ENCODE measurements at places on chromosomes 6 and 20.

DNA sequence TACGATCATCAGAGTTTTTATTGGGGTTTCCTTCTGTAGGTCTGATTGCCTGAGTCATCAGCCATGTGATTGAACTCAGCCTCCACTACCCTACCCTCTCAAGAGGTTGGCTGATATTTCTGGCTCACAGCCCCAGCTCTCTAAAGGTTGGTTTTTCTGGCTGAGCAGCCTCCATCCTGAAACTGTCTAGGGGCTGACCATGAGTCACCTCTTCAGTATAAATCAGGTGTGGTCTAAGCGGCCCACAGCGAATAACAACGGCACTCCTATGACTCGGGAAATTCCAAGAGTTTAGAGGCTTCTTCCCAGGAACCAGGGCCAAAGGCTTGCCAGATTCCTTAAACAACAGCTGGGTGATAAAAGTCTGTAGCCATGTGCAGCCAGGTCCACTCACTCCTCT is 115.5 kb downstream of the SOD2 start:
- no peak for DNase-seq

DNA sequence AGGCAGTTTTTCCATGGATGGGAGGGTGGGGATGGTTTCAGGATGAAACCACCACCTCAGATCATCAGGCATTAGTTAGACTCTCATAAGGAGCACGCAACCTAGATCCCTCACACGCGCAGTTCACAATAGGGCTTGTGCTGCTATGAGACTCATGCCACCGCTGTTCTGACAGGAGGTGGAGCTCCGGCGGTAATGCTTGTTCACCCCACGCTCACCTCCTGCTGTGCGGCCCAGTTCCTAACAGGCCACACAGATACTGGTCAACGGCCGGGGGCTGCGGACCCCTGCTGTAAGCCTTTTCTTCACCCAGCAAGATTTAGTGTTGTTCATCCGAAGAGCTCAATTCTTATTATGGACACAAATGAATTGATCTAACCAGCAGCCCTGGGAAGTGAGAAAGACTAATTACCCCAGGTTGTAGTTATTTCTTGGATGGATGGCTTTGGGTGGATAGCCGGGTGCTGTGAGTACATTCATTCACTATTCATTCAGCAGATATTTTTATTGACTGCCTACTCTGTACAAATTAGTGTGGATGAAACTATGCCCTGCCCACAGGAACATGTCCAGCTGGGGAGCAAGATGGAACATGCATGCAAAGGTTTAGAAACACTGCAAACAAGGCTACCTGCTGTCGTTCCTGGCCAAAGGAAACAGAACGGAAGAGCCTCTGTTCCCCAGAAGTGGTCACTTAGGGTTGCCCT is 57.2 kb downstream of the RIOK1 start:
- no peak for DNase-seq

DNA sequence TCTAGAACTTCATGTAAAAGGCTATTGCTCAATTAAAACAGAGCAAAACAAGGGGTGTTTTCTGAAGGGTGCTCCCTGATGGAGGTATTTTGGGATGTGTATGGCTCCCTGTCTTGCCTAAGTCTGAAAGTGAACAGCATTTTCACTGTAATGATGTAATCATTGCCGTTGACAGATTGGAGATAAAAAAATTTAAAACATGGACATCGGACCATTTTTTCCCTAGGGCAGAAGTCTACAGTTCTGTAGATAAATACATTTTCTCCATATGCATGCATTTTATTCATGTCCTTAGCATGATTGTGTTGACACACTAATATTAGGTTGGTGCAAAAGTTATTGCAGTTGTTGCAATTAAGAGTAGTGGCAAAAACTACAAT is 85.1 kb upstream of the ATXN1 start:
- DNase-seq: no peak

- DNase-seq: peak; percentile 82
These were observed 460.4 kb upstream of the SOX4 start for GRCh38 chr6:21132856-21133838.

- DNase-seq: no peak
These were observed 2.6 kb downstream of the PTK7 start for GRCh38 chr6:43078691-43079090.

DNA sequence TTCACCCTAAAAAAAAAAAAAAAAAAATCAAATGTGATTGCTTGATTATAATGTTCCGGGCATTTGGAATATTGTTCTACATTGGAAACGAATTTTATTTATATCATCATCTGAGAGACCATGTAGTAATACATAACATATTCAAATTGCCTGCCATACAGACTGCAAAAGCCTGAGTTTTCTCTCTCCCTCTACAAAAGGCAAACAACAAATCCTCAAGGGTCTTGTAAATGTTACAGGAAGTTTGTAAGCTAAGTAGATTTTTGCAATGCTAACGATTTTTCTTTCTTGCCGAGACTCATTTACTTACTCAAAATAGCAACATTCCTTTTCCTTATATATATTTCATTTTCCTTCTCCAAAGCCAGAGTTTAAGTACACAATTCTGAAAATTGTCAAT is 49.0 kb upstream of the HTR1E start:
- DNase-seq: no peak

GRCh38 chr20:31906001-31906400 is 35.6 kb downstream of the TTLL9 start:
- no peak for DNase-seq

DNA sequence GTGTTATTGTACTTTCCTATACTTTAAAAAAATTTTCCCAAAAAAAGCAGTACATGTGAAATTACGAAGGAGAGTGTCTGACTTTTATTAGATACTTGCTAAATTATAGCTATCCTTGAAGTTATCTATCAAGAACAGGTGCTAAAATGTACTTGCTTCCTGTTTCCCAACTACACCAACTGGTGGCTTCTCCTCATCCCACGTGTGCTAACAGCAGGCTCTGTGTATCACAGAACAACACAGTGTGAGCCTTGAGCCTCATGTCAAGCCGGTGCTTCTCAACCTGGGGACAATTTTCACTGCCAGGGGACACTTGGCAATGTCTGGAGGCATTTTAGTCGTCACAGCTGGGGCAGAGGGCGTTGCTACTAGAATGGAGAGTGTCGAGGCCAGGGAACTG is 36.2 kb upstream of the CDYL start:
- DNase-seq: no peak

- DNase-seq: no peak
These were observed at the start of gene FOXA2 for GRCh38 chr20:22584522-22584921. FOXA2 (minus strand) TSS chr20:22584572; CDS start chr20:22584278, 294 bp downstream.

GRCh38 chr20:32780749-32781655 is 18.8 kb downstream of the DNMT3B start:
- no peak for DNase-seq

GRCh38 chr6:44024574-44025219 is 102.6 kb downstream of the MRPL14 start:
- DNase-seq: no peak

DNA sequence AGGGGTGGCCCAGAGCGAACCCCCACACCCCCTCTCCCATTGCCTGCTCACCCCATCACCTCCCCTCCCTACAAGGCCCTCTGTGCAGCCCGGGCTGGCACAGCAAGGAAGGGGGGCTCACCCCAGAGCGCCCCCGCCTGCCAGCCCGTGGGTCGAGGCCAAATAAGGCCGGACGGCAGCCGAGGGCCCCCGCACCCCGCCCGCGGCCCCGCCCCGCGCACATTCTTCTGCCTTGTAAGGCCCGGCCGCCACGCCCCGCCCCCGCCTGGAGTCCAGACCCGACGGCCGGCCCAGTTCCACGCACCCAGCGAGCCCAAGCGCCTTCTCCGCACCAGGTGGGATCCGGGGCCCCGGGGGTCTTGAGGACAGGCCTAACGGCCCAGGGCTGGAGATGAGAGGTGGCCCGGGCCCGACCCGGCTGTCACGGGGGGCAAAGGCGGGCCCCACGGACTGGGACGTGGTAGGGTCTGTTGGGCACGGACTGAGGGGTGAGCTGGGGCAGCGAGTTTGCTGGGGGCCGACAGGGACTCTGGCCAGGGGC is at the start of gene MYL9:
TSS of gene MYL9 (plus strand) at position 293 of the 541 bp plus-strand sequence. CDS start 3,366 bp downstream, outside the sequence.
- no peak for DNase-seq

GRCh38 chr6:25138233-25138933 is 140.8 kb upstream of the CARMIL1 start:
- DNase-seq: no peak

- DNase-seq: no peak
These were observed 130.0 kb upstream of the UST start for GRCh38 chr6:148616841-148617240.

- peak; percentile 23 for DNase-seq
These were observed 243.8 kb downstream of the CDH26 start for GRCh38 chr20:60202046-60202445.

DNA sequence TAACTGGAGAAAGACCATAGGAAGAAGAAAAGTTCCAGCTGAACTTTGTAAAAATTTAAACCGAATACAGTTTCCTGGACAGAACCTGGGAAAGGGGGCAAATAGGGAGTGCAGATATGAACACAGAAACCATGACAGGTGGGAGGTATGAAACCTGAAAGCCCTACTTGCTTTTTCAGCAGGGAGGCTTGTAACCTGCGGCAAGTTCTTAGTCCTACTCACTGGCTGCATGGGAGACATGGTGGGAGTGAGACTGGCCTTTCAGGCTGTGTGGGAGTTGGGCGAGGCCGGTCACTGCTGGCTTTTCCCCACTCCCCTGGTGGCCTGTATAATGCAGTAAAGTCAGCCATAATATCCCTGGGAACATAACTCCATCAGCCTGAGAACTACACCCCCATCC is 54.2 kb downstream of the ROS1 start:
- DNase-seq: no peak

DNA sequence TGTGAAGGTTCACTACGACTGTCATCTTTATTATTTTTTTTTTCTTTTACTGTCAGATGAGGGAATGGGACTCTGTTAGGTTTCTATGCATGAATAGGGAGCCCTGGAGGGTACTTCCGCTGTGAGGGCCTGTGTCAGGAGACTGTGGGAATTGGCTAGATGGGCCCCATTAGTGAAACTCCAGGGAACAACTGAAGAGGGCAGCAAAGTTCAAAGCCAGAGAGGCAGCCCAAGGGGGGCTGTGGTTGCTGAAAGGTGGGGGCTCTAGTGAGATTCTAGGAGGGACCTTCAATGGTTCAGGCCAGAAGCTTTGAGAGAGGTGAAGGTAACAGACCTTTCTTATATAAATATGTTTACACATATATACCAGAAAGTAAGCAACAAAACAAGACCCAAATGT is 13.2 kb upstream of the EPB41L1 start:
- no peak for DNase-seq

DNA sequence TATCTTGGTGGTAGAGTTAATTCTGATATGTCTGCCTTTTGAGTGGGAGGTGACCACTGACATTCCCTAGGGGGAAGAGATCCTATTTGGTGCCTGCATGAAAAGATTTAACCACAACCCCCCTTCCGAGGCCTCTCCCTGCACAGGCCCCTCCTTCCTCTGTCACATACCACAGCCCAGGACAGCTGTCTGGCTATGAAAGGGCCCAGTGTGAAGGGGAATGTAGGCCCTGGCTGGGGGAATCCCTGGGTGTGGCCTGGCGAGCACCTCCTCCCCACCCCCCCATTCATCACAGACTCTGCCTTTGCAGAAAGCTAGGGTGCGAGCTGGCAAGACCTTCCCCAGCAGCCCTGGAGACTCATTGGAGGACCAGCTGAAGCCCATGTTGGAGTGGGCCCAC is 27.4 kb upstream of the MAPRE1 start:
- no peak for DNase-seq

GRCh38 chr6:125835221-125835744 is 44.5 kb downstream of the NCOA7 start:
- no peak for DNase-seq

DNA sequence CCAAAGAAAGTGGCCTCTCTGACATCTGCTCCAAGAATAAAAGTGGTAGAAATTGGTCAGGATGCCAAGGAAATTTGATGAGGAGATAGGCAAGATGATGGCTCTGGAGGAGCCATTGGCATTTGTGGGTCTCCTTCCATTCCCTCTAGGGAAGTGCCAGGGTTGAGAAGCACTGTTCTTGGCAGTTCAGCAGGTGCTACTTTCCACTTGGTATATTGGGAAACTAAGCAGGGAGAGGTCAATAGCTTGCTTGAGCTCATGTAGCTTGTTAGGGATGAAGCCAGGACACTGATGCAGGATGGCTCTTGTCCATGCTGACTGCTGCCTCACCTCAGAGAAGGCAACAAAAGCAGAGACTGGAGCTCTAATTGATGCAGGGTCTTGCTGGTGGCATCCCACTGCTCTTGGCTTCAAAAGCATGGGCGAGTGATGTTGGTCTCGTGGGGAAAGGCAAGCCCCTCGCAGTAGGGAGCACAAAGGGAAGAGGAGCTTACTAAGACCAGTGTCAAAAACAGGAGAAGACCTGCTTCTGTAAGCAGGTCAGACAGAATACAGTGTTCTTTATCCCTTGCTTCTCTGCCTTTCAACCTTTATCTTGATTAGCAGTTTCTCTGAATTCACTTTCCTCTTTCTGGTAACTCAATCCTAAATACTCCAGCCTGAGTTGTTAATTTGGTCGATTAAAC is 73.1 kb upstream of the RIPOR2 start:
- DNase-seq: no peak

- no peak for DNase-seq
These were observed 804.1 kb upstream of the CITED2 start for GRCh38 chr6:140178520-140178919.

DNA sequence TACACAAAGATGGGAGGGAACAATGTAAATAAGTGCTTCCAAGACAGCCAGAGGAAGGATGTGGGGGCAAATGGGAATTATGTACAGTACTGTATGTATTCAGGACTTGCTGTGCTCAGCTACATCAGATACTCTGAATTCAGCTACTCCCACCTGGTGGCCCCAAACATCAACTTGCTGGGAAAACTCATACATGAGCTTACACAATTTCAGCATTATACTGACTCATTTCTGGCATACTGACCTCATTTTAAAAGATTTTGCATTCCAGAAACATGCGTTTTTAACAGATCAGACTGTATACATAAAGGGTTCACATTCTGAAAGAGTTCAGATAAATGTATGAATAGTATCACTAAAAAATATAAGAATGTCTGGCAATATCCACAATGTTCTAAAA is 59.7 kb downstream of the GPX5 start:
- no peak for DNase-seq

DNA sequence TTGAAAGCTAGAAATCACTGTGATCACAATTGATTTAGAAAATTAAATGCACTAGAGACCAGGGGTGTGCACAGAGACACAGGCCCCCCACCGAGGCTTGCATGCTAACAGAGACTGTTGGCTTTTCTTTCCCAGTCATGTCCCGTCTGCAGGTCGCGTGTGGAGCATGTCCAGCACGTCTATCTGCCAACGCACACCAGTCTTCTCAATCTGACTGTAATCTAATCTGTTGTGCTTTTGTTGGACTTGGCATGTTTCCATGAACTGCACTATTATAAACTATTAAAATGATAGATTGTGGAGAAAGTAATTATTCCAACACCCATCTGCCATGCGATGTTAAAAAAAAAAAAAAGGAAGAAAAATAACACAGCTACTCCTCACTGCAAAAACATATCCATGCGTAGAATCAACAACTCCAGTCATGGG is 17.7 kb downstream of the MYLIP start:
- peak; percentile 60 for DNase-seq

Measured in NCI-H446 (cell line).